ENCODE measurements at places on chromosomes 7 and 10. TPM values are rescaled to one million over a fixed set of nuclear protein-coding genes. Genes with fewer than 3 reads are reported as not detected.

GRCh38 chr7:44978511-44979366 is at the start of gene MYO1G:
MYO1G (minus strand) TSS chr7:44979015; CDS start chr7:44978961, 54 bp downstream.
- H3K27me3 ChIP-seq: no peaks in the 10 kb centered on the region
- peak; percentile 86 for DNase-seq

The TMEM270 gene
- not detected for total RNA-seq

DNA sequence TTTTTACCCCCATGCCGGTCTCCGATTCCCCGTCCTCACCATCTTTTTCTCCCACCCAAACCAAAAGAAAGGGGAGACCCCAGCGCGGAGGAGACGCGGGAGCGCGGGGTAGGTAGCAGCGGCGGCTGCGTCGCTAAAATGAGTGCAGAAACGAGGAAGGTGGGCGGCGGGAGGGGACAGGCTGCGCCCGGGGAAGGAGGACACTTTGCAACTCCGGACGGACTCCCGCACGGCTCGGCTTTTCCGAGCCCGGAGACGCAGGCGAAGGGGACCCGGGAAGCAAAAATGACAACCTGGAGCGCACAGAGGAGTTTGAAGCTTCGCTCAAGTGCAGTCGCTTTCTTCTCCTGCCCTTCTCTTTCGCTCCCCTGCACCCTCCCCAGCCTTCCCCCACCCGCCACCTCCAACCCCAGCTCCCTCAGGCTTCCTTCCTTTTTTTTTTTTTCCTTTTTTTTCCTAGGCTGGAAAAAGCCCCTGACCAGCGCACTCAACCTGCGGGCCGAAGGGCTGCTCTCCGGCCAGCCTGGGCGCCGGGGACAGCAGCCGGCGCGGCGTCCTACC is 453 bp downstream of the SFMBT2 start:
- peaks cover 18% of the 10 kb centered on the region for H3K4me1 ChIP-seq
- peak overlapping the region; percentile 92 for H3K4me3 ChIP-seq
- peak overlapping the region; percentile 76 for H3K27ac ChIP-seq
- H3K27me3 ChIP-seq: no peaks in the 10 kb centered on the region
- no peaks in the 10 kb centered on the region for H3K36me3 ChIP-seq

The C7orf57 gene
- total RNA-seq: not detected

- no peak for DNase-seq
- H3K4me3 ChIP-seq: peak overlapping the region; percentile 32
- peaks cover 11% of the 10 kb centered on the region for H3K4me1 ChIP-seq
- H3K27me3 ChIP-seq: no peaks in the 10 kb centered on the region
Measured at GRCh38 chr7:7943951-7944350, 24.6 kb upstream of the GLCCI1 start.

GRCh38 chr7:70190281-70190680 is 592.0 kb downstream of the AUTS2 start:
- no peaks in the 10 kb centered on the region for H3K4me1 ChIP-seq
- H3K27me3 ChIP-seq: no peaks in the 10 kb centered on the region
- H3K27ac ChIP-seq: no peak overlapping the region
- DNase-seq: no peak

GRCh38 chr10:107616463-107617410 is 452.2 kb upstream of the SORCS1 start:
- no peak for DNase-seq
- H3K4me1 ChIP-seq: no peaks in the 10 kb centered on the region
- no peaks in the 10 kb centered on the region for H3K36me3 ChIP-seq
- no peaks in the 10 kb centered on the region for H3K27me3 ChIP-seq
- no peak overlapping the region for H3K27ac ChIP-seq
- no peak overlapping the region for H3K4me3 ChIP-seq

DNA sequence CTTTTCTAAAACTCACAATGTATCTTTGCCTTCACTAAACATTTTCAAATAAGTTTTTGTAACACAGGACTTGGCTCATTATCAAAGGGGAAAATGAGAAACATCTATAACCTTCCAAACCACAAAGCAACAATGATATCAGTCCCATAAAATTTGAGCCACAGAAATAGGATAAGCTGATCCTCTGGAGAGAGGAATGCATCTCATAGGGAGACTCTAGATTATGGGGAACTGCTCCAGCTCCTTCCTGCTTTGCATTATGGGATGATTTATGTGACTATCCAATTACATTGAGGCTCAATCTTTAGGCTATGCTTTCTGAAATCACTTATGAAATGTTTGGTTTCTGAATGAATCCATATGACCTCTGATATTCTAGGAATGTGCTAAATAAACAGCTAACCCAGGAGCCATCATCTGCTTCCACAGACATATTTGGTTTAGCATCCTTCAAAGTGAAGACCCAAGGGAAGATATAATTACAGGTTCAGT is 70.4 kb downstream of the CUBN start:
- no peak overlapping the region for H3K4me3 ChIP-seq
- H3K27ac ChIP-seq: no peak overlapping the region
- H3K36me3 ChIP-seq: no peaks in the 10 kb centered on the region
- no peaks in the 10 kb centered on the region for H3K4me1 ChIP-seq
- DNase-seq: no peak
- H3K27me3 ChIP-seq: no peaks in the 10 kb centered on the region
